Natural killer cell treated with Interleukin-12 subunit alpha and Interleukin-12 subunit beta and Interleukin-15 and Interleukin-18, amount 100 ng/mL, for 72 hours (primary cell): ENCODE measurements at places on chromosomes 6 and 20. TPM values are rescaled to one million over a fixed set of nuclear protein-coding genes. Genes with fewer than 3 reads are reported as not detected.

GRCh38 chr6:166921570-166921969 is 34.8 kb downstream of the RNASET2 start:
- no peaks in the 10 kb centered on the region for H3K4me1 ChIP-seq
- no peak for DNase-seq
- no peak overlapping the region for H3K27ac ChIP-seq
- H3K27me3 ChIP-seq, result no peaks in the 10 kb centered on the region

Gene HLA-DRB5
- total RNA-seq, result 53.6 TPM

Gene TP53TG5
- not detected for total RNA-seq

- H3K4me1 ChIP-seq, result peaks cover 4% of the 10 kb centered on the region
- H3K36me3 ChIP-seq, result no peaks in the 10 kb centered on the region
- no peak overlapping the region for H3K27ac ChIP-seq
These were observed 130.0 kb downstream of the BTBD9 start for GRCh38 chr6:38509713-38510112.

DNA sequence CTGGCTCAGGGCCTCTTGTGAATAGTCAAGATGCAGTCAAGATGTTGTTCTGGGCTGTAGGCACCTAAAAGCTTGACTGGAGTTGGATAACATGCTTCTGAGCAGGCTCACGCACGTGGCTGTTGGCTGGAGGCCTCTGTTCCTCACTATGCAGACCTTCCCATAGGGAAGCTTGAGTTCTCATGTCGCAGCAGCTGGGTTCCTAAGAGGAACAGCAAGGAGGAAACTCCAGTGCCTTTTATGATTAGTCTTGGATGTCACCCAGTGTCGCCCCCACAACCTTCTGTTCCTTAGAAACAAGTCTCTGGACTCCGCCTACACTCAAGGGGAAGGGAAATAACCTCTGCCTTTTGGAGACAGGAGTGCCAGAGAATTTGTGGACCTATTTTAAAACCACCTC is 210.7 kb downstream of the BCAS1 start:
- no peaks in the 10 kb centered on the region for H3K36me3 ChIP-seq
- no peak overlapping the region for H3K4me3 ChIP-seq
- DNase-seq, result no peak
- peaks cover 10% of the 10 kb centered on the region for H3K4me1 ChIP-seq
- no peak overlapping the region for H3K27ac ChIP-seq
